Amygdala (tissue), 56 donors: ENCODE measurements at places on chromosomes 4 and X.

- DNase-seq: no peak
These were observed 109.5 kb downstream of the CDKL5 start for GRCh38 chrX:18534949-18535348.

DNA sequence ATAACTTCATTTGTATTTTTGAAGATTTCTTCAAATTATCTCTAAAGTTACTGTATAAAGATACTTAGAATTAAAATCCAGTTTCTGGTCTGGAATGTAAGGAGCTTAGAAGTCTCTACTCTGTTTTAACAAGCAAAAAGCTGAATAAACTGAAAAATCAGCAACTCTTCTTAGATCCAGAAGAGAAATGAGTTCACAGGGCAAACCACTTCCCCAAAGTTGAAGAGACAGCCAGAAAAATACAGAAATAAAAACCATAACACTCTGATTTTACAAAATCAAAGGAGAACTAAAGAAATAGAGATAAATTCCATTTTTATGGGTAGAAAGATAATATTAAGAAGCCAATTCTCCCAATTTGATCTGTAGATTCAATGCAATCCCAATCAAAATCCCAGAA, 1166.8 kb downstream of the ADGRL3 start:
- DNase-seq: no peak

DNA sequence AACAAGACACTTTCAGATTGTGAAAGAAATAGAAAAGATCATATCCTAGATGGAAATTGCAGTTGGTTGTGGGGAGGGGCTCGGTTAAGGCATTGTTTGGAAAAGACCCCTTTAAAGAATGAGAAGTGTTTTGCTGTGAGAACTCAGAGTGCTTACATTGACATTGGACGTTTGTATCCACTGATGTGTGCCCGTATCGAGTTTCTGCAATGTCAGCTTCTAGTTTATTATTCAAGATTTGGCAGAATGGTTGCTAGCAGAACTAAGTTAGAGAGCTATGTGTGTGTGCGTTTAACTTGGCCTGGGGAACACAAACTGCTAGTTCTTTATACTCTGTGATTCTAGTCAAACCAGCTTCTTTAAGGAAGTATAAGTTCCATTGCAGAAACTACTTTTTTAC, 2702.5 kb downstream of the PCDH7 start:
- no peak for DNase-seq

- no peak for DNase-seq
These were observed 37.2 kb upstream of the PPP2R2C start for GRCh38 chr4:6509587-6509986.

- no peak for DNase-seq
These were observed 186.4 kb upstream of the GALNT7 start for GRCh38 chr4:172982151-172982590.

GRCh38 chr4:76074468-76074867, at the start of gene ART3:
ART3 (plus strand) TSS chr4:76074709; CDS start chr4:76075890, 1,181 bp downstream.
- DNase-seq: no peak

GRCh38 chr4:110898290-110898689, 275.4 kb upstream of the PITX2 start:
- no peak for DNase-seq

- no peak for DNase-seq
These were observed 33.0 kb upstream of the TLR2 start for GRCh38 chr4:153651116-153651515.
